Mesothelial cell of epicardium (in vitro differentiated cells): ENCODE measurements at places on chromosomes 12 and 14. TPM values are rescaled to one million over a fixed set of nuclear protein-coding genes. Genes with fewer than 3 reads are reported as not detected.

- no peak for DNase-seq
Measured at GRCh38 chr14:103649001-103649400, 20.0 kb downstream of the KLC1 start.

- no peak for DNase-seq
Measured at GRCh38 chr14:69427596-69427995, 29.1 kb downstream of the SLC39A9 start.

GRCh38 chr14:64870160-64870559 is 9.5 kb downstream of the SPTB start:
- DNase-seq = no peak

CFL2 gene
- total RNA-seq = 52.4 to 57.8 TPM (median 54.0 TPM) in 3 replicates
